ENCODE measurements at places on chromosomes 7 and 10.

- DNase-seq: no peak
Measured at GRCh38 chr10:24824124-24824523, 100.4 kb upstream of the ARHGAP21 start.

- no peak for DNase-seq
Measured at GRCh38 chr7:96167424-96167823, 154.5 kb downstream of the SLC25A13 start.

- DNase-seq: no peak
Measured at GRCh38 chr10:78731675-78732074, 337.1 kb upstream of the ZMIZ1 start.

DNA sequence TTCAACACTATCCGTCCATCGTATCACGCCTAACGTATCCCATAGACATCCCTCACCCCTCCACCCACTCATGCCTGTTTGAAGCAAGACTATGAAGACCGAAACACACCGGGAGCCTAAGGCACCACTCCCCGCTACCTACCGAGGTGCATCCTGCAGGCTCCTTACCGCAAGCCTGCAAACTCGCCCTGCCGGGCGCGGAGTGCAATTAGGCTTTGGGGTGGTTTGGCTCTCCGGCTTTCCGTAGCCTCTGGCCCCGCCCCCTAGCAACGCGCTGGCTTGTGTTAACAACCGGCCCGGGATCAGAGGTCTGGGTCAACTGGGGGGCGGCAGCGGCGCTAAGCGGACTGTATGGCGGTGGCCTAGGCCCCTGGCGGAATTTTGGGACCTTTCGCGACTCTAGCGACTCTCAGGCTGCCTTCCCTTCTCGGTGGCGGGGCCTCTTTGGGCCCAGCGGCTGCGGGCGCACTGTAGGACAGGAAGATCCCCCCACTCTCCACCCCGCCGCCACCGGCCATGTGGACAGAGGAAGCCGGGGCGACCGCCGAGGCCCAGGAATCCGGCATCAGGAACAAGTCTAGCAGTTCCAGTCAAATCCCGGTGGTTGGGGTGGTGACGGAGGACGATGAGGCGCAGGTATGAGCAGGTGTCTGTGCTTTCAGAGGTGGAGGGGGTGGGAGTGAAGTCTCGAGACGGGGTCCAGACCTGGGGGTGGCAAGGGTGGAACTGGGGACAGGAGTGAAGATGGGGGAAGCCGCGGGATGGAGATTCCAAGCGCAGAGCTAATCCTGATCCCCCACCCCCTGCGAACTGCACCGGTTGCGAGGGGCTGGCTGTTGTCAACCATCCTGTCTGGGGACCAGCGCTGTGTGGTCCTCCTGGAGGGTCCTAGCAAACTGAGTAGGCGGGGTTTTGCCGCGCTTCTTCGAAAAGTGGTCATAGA is at the start of gene CFAP69:
TSS of gene CFAP69 (plus strand) at position 266 of the 943 bp plus-strand sequence. CDS start at position 517, 251 bp downstream.
- peak; percentile 63 for DNase-seq
